ENCODE measurements at places on chromosomes 11 and 22.

DNA sequence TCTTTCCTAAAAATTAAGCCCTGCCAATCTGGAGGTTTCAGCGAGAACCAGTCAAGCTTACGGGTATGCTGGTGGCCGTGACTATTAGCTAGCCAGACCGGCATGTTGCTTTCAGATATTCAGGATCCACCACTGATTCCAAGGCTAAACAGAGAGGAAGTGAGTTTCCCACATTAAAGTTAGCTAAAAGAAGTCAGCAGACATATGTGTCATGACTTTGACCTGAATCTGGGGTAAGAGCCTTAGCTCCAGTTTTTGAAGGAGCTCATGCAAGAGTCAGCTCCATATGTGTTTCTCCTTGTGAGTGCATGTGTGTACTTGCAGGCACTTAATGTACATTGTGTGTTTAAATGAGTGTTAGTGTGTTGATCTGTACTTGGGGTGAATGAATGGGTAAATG lies 1.4 kb downstream of the ZFPL1 start:
- no peak for DNase-seq

DNA sequence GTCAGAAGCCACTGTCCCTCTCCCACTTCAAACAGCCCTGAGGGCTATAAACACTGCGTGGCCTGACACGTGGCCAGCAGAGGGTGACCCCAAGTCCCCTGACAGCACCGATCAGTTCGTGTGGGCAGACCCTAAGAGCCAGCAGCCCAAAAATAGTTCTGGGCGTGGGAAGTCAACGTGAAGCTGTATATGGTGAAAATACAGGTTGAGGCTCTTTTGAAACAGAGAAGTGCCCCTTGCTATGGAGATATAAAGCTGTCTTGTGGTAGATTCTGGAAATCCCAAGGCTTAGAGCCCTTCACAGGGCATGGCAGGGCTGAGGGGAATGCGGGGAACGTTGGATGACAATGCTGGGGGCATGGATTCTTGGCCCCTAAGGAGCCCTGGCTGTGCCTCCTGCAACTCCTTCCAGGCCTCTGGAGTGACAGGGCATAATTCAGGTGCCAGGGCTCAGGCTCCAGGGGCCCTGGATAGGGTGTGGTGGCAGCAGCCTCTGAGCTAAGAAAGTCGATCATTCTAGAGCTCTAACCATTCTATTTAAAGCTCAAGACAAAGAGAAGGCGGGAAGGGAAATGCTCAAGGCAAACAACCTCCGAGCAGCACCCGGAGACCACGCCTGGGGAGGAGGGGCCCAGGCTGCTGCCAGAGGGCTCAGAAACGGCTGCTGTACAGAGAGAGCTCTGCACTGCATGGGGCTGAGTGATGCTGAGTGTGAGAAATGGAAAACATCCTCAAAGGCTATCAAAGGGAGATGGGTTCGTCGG lies 60.4 kb upstream of the CD5 start:
- DNase-seq = peak; percentile 79

DNA sequence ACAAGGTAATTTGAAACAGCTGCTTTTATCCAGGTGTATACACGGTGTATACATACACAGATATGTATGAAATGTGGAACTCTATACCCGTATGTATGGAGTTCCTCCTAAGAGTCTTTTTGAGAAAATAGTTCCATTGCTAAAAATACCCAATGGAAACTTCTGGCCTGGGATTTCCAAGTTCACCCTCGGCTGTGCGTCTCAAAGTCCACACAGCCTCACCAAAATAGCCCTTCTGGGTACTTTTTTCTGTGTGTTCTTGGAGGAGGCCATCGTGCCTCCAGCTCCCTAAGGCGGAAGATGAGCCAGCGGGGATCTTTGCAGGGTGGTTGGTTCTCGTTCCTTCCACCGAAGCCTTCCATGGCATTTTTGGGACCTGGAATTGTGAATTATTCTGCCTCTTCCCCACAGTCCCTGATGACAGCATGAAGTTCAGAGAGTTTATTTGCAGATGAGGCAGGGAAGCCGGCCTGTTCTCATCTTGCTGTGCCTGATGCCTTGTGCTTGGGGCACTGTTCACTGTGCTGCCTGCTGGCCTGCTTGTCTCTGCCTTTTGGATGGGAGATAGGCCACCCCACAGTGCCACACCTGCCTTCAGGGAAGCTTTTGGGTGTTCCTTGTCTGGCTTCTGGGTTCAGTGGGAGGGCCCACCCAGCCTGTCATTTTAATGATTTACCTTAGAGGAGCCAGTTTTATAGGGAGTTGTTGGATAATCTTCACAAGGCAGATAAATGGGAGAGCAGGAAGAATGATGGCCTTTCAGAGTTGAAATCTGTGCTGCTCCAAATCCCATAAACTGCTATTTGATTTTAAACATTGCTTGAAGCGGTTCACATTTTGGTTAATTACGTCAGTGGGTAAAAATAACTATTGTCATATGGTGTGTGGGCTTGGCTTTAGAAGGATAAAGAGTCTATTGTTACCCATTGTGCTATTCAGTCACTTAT lies 112.7 kb upstream of the OR4B1 start:
- no peak for DNase-seq

GRCh38 chr22:26798462-26799065 lies 141.2 kb downstream of the MIAT start:
- no peak for DNase-seq

DNA sequence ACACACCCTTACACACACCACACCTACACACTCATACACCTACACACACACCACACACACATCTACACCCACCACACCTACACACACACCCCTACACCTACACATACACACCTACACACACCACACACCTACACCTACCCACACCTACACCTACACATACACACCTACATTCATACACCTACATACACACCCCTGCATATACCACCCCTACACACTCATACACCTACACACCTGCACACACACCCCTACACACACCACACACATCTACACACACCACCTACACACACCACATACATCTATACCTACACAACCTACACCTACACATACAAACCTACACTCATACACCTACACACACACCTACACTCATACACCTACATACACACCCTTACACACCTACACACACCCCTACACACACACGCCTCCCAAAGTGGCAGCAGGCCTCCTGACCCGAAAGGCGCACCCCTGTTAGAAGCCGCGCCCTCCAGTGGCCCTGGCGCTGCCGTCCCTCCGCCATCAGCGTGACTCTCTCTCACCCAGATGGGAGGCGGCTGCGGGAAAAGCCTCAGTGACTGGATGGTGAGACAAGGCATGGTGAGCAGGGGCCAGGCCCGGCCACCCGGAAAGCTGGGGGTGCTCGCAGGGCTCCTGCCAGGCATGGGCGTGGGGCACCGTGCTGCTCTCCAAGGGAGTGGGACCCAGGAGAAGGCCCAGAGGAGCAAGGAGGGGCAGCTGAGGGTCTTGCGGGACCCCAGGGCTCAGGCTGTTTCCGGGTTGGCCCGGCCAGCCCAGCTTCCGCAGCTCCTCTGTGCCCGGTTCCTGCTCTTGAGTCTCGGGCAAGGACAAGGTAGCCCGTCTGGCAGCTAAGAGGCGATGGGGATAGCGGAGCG lies 37.0 kb upstream of the HMOX1 start:
- no peak for DNase-seq

GRCh38 chr11:29190313-29190712 lies 826.5 kb downstream of the KCNA4 start:
- no peak for DNase-seq

GRCh38 chr22:29143941-29144785 lies 61.5 kb upstream of the EMID1 start:
- no peak for DNase-seq

GRCh38 chr11:60069450-60069849 lies 13.0 kb downstream of the MS4A3 start:
- DNase-seq = no peak

GRCh38 chr22:42770941-42771647 lies 50.4 kb upstream of the A4GALT start:
- DNase-seq = no peak

DNA sequence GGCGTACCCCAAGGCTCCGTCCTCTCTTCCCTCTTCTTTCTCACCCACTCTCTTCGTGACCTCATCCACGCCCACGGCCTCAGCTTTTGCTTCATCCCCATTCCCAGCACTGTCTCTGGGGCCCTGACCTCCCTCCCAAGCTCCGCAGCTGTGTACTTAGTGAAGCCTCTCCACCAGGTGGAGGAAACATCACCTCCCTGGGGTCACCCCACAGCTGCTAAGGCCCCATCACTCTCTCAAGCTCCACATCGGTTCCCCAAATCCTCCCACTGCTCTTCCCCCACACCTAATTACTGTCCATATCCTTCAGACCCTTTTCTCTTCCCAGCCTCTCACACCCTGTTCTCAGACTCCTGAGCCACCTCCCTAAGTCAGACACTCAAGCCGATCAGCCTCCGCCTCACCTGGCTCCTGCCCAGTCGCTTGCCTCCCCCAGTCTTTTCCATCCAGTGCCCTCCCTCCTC lies 7.9 kb upstream of the SYT7 start:
- no peak for DNase-seq
